ENCODE measurements at places on chromosomes 5 and 9.

DNA sequence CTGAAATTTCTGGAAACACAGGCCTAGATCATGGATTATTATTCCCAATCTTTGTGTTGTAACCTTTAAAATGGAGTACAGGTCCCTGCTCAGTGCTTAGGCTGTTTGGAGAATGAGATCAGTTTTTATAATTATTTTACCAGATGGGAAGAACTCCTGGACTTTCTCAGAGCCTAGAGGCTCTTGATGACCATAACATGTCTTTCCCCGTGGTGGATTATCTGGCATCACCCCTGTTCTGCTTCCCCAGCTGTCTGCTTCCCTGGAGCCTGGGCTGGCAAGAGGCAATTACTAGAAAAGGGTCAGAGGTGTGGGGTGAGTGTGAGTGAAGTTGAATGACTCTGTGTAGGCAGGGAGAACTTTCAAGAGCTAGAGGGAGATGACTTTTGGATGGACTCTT, 143.0 kb downstream of the CARTPT start:
- H3K36me3 ChIP-seq = no peaks in the 10 kb centered on the region
- H3K27ac ChIP-seq = no peak overlapping the region
- DNase-seq = no peak

DNA sequence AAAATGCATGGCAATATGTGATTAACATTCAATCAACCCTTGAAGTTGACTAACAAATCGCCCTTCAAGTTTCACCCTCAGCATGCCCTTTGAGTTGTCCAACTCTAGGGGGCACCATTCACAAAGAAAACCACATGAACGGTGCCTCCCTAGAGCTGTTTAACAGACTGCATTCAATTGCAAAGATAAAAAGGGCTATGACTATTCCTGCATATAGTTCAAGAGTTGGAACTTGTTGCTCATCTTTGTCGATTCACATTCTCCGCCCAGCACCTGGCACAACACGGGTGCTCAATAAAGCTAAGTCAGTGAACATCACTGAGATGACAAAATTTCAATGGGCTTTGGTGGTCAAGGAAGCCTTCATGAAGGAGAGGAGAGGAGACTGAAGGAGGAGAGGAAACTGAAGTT, 69.6 kb upstream of the SLC30A5 start:
- DNase-seq = no peak
- H3K27me3 ChIP-seq = no peaks in the 10 kb centered on the region
- H3K4me3 ChIP-seq = no peak overlapping the region
- no peaks in the 10 kb centered on the region for H3K4me1 ChIP-seq
- no peaks in the 10 kb centered on the region for H3K36me3 ChIP-seq
- H3K27ac ChIP-seq = no peak overlapping the region

DNA sequence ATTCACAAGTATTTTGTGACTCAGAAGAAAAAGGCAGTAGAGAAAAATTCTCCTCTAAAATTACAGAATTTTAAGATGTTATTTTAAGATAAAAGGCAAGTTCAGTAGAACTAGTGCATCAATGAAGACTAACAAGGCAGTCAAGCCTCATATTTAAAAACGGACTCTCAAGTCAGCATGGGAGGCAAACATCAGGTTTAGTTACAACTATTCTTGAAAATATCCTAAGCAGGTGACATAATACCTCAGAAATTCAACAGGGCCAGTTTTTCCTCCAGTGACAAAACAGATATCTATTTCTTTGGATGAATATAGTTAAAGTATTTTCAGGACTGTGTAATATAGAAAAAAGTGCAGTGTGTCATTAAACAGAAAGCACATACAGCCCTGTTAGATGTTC, 194.0 kb upstream of the NMUR2 start:
- no peaks in the 10 kb centered on the region for H3K36me3 ChIP-seq
- H3K27ac ChIP-seq = no peak overlapping the region
- no peak for DNase-seq
- H3K4me3 ChIP-seq = no peak overlapping the region

DNA sequence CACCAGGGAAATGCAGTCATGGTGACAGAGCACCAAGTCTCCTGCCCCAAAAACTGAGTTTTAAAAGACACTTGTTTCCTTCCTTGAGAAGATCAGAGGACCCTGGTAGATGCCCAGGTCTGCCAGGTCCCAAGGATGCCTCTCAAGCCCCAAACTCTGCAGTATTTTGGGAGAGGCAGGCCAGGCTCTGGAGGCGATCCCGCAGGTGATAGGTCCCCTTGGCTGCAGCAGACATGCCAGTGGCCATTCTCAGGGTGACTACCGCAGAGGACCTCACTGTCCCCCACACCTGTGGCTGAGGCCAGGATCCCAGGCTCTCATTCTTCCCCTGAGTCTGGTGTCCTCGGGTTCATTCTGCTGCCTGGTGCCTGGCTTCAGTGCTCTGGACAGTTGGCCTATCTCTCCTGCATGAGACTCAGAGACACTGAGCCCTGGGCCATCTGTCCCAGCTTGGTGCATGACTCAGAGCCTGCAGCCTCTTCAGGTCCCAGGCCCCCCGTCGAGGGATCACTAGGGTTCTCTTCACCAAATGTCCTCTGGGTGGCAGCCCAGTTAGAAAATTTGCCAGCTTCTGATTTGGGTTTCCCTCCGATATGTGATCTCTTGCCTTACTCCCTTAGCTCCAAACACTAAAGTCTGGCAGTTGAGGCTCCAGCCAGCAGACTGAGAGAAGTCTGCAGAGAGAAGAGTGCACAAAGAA, 59.7 kb upstream of the GARNL3 start:
- no peak overlapping the region for H3K27ac ChIP-seq
- H3K27me3 ChIP-seq = no peaks in the 10 kb centered on the region
- H3K4me1 ChIP-seq = no peaks in the 10 kb centered on the region
- DNase-seq = no peak
- no peaks in the 10 kb centered on the region for H3K36me3 ChIP-seq

DNA sequence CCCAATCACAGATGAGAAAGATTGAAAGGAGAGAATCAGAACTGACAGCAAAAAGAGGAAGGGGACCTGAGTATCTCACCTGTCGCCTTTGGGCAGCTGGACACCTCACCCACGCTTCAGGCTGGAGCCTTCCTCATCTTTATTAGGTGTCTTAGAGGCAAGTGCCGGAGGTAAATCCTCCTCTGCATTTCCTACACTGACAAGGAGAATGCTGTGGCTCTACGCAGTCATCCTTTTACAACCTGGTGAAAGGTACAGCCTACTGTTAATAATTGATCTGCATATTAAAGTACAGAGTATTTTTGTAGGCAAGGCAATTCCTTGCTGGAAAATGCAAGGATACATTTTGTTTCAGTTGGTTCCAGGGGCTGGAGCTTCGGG, 34.8 kb downstream of the PRLR start:
- no peaks in the 10 kb centered on the region for H3K36me3 ChIP-seq
- no peak overlapping the region for H3K4me3 ChIP-seq
- no peaks in the 10 kb centered on the region for H3K27me3 ChIP-seq
- H3K27ac ChIP-seq = no peak overlapping the region
- H3K4me1 ChIP-seq = no peaks in the 10 kb centered on the region

- DNase-seq = no peak
- no peaks in the 10 kb centered on the region for H3K27me3 ChIP-seq
- no peaks in the 10 kb centered on the region for H3K36me3 ChIP-seq
- H3K4me1 ChIP-seq = no peaks in the 10 kb centered on the region
- no peak overlapping the region for H3K27ac ChIP-seq
- H3K4me3 ChIP-seq = no peak overlapping the region
Measured at GRCh38 chr5:178765753-178766300, 35.4 kb upstream of the ZNF354A start.

- H3K4me1 ChIP-seq = peaks cover 46% of the 10 kb centered on the region
- peaks cover 8% of the 10 kb centered on the region for H3K36me3 ChIP-seq
- no peak overlapping the region for H3K4me3 ChIP-seq
- no peak for DNase-seq
- peak overlapping the region; percentile 36 for H3K27ac ChIP-seq
Measured at GRCh38 chr5:39157701-39158100, 61.7 kb downstream of the FYB1 start.

DNA sequence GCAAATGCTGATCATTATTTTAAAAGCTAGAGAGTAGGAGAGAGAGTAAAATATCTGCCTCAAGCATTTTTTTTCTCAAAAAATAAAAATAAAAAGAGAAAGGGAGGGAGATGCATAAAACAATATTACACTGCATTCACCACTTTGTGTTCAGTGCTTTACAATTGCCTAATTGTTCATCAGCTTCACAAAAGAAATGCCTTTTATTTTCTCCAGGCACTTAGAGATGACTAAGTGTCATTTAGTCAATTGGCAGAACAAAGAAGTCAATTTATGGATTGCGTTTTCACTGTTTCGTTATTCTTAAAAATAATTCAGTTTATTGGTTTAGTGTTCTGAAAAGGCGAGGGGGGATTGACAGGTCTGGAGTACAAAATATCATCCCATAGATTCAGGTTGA, 232.5 kb upstream of the CCNH start:
- H3K27me3 ChIP-seq = no peaks in the 10 kb centered on the region
- no peak overlapping the region for H3K4me3 ChIP-seq
- H3K4me1 ChIP-seq = no peaks in the 10 kb centered on the region
- H3K27ac ChIP-seq = no peak overlapping the region

DNA sequence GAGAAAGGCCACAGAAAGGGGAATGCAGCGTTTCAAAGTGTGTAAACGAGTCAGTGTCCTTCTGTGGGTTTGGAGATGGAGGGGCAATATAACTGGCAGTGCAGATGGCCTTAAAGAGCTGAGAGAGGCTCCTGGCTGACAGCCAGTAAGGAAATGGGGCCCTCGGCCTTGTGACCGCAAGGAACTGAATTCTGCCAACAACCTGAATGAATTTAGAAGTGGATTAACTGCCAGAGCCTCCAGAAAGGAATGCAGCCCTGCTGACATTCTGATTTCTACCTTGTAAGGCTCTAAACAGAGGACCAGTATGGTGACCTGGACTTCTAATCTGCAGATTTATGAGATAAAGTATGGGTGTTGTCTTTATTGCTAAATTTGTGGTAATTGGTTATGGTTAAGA, 17.5 kb upstream of the NREP start:
- no peak overlapping the region for H3K27ac ChIP-seq
- no peaks in the 10 kb centered on the region for H3K27me3 ChIP-seq
- H3K4me3 ChIP-seq = no peak overlapping the region
- DNase-seq = no peak
- H3K4me1 ChIP-seq = no peaks in the 10 kb centered on the region
- H3K36me3 ChIP-seq = no peaks in the 10 kb centered on the region

DNA sequence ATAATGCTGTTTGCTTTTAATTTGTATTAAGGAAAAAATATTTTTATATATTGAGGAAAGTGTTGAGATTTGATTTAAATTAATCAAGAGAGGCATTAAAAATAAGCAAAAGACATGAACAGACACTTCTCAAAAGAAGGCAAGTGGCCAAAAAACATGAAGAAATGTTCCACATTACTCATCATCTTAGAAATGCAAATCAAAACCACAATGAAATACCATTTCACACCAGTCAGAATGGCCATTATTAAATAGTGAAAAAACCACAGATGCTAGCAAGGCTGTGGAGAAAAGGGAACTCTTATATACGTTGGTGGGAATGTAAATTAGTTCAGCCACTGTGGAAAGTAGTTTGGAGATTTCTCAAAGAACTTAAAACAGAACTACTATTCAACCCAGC, 45.9 kb downstream of the RANBP17 start:
- H3K27me3 ChIP-seq = no peaks in the 10 kb centered on the region
- no peaks in the 10 kb centered on the region for H3K4me1 ChIP-seq
- H3K27ac ChIP-seq = no peak overlapping the region
- H3K36me3 ChIP-seq = no peaks in the 10 kb centered on the region
- H3K4me3 ChIP-seq = no peak overlapping the region

DNA sequence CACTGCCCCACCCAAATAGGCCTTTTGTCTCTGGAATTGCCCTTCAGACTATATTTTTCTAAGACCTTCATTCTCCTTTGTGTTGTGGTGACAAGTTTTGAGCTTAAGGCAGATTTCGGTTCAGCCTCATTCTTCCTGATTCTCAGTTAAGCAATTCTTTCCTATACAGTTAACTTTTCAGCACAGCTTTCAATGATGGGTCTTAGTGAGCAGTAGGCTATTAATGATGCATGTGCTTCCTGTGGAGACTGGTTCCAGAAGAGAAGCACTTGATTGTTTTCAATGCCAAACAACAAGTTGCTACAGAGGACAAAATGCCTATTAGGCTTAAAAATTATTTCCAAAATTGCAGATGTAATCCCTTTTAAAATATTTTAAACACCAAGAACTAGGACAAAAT, 47.7 kb upstream of the TLX3 start:
- H3K4me3 ChIP-seq = no peak overlapping the region
- H3K36me3 ChIP-seq = no peaks in the 10 kb centered on the region
- no peaks in the 10 kb centered on the region for H3K27me3 ChIP-seq
- no peak overlapping the region for H3K27ac ChIP-seq
- no peaks in the 10 kb centered on the region for H3K4me1 ChIP-seq

GRCh38 chr9:71295928-71296327, 174.5 kb upstream of the TRPM3 start:
- H3K27me3 ChIP-seq = no peaks in the 10 kb centered on the region
- no peak for DNase-seq
- no peak overlapping the region for H3K4me3 ChIP-seq
- no peak overlapping the region for H3K27ac ChIP-seq
- H3K36me3 ChIP-seq = no peaks in the 10 kb centered on the region

DNA sequence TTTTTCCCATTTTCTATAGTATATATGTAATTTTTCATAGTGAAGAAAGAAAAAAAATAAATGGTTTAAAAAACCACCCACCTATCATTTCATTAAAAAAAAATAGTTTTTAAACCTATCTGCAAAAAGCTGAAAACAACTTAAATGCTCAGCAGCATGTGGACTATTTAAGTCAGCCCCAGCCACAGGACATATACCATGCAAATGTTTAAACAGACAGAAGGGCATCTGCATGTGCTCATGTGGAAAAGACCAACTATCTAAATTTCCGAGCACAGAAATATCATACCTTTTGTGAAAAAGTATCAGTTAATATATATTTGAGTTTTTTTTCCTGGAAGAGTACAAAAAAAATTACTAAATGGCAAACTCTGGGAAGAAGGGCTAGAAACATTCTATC, 143.4 kb downstream of the EPB41L4A start:
- H3K4me1 ChIP-seq = no peaks in the 10 kb centered on the region
- no peaks in the 10 kb centered on the region for H3K27me3 ChIP-seq
- H3K4me3 ChIP-seq = no peak overlapping the region
- no peak for DNase-seq
- H3K36me3 ChIP-seq = no peaks in the 10 kb centered on the region
- H3K27ac ChIP-seq = no peak overlapping the region

GRCh38 chr5:108881133-108881532, 133.4 kb downstream of the FER start:
- no peaks in the 10 kb centered on the region for H3K4me1 ChIP-seq
- no peaks in the 10 kb centered on the region for H3K36me3 ChIP-seq
- no peaks in the 10 kb centered on the region for H3K27me3 ChIP-seq
- H3K27ac ChIP-seq = no peak overlapping the region

GRCh38 chr9:136609838-136610311, 52.8 kb upstream of the EGFL7 start:
- H3K27me3 ChIP-seq = peaks cover 8% of the 10 kb centered on the region
- H3K4me3 ChIP-seq = no peak overlapping the region
- no peak for DNase-seq
- no peaks in the 10 kb centered on the region for H3K36me3 ChIP-seq
- H3K4me1 ChIP-seq = no peaks in the 10 kb centered on the region

DNA sequence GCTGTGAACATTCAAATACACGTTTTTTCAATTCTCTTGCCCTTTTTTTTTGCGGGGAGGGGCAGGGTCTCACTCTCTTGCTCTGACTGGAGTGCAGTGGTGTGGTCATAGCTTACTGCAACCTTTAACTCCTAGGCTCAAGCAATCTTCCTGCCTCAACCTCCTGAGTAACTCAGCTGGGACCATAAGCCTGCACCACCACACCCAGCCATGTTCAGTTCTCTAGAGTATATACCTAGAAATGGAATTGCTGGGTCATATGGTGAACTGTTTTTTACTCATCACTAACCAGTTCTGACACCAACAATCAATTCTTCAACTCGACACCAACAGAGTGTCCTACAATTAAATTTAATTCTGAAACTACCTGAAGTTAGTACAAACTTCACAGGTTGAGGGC, 85.5 kb upstream of the ZNF169 start:
- H3K27me3 ChIP-seq = no peaks in the 10 kb centered on the region
- peaks cover 21% of the 10 kb centered on the region for H3K4me1 ChIP-seq
- H3K27ac ChIP-seq = no peak overlapping the region
- H3K36me3 ChIP-seq = peaks cover 20% of the 10 kb centered on the region
